Fibroblast of skin of scalp (primary cell): ENCODE measurements at places on chromosomes 5 and 9.
A peak's percentile ranks its signal among the peaks of the same experiment; 100 is the strongest.

- DNase-seq, result peak; percentile 91
Measured at GRCh38 chr5:36691696-36692371, 85.4 kb downstream of the SLC1A3 start.

GRCh38 chr9:79255651-79256260, 316.0 kb upstream of the TLE4 start:
- DNase-seq, result no peak

DNA sequence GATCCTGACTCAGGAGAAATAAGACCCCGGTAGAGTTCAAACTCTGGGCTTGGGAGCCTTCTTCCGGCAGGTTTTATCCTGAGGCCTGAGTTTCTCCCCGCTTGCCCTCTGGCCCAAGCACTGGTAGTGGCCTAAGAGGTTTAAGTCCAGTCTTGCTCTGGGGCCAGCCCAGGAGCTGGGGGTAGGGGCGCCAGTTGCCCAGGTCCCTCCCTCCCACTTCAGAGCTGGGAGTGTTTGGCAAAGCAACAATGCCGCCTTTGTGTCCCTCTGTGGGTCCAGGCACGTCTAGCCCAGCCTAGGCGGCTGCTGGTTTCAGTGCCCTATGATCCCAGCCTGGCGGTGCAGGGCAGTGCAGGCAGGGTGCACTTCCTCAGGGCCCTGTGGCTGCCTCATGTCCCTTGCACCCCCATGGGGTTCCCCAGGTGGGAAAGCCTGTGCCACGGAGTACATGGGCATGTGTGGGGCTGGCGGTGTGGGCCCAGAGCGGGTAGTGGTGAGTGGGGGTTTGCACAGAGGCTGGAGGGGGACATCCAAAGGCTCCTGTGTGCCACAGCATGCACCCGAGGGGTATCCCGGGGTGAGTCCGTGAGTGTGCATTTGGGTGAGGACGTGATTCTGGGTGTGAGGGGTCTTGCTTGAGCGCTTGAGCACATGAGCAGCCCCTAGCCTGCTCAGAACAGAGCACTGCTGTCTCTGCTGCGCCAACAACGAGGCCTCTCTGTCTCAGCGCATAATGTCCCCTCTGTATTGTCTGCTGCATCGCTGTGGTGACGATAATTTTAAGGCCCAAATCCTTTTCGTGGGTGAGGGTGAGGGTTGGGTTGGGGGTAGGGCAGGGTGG, 61.7 kb upstream of the PSD2 start:
- no peak for DNase-seq

GRCh38 chr5:68225911-68226545, 10.5 kb downstream of the PIK3R1 start:
- no peak for DNase-seq

GRCh38 chr5:80399526-80400239, 8.2 kb upstream of the ZFYVE16 start:
- DNase-seq, result peak; percentile 49

GRCh38 chr5:140157032-140157781, 17.8 kb upstream of the CYSTM1 start:
- peak; percentile 84 for DNase-seq

GRCh38 chr9:708182-708550, 133.3 kb upstream of the DMRT1 start:
- no peak for DNase-seq

GRCh38 chr9:100125910-100126309, 26.9 kb downstream of the INVS start:
- no peak for DNase-seq

GRCh38 chr5:66906021-66906420, 290.6 kb downstream of the CD180 start:
- no peak for DNase-seq

GRCh38 chr9:72743836-72744235, 209.0 kb downstream of the ALDH1A1 start:
- DNase-seq, result no peak

DNA sequence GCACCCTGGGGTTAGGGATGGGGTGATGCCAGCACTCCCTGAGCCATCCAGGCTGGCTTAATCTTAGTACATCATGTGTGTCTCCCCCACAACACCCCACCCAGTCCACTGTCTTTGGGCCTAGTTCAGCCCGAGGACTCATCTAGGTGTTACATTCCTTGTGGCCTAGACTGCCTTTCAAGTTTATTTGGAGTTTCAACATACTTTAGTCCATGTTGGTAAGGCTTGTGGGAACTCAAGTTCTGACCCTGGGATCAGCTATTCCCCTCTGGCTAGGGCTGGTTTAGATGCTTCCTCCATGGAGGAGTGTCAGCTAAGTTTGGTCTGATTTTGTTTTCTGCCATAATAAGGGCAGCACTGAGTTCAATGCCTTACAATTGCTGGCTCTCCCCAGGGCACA, 302.4 kb downstream of the SMARCA2 start:
- no peak for DNase-seq

GRCh38 chr5:38263983-38264382, 5.6 kb downstream of the EGFLAM start:
- DNase-seq, result no peak

DNA sequence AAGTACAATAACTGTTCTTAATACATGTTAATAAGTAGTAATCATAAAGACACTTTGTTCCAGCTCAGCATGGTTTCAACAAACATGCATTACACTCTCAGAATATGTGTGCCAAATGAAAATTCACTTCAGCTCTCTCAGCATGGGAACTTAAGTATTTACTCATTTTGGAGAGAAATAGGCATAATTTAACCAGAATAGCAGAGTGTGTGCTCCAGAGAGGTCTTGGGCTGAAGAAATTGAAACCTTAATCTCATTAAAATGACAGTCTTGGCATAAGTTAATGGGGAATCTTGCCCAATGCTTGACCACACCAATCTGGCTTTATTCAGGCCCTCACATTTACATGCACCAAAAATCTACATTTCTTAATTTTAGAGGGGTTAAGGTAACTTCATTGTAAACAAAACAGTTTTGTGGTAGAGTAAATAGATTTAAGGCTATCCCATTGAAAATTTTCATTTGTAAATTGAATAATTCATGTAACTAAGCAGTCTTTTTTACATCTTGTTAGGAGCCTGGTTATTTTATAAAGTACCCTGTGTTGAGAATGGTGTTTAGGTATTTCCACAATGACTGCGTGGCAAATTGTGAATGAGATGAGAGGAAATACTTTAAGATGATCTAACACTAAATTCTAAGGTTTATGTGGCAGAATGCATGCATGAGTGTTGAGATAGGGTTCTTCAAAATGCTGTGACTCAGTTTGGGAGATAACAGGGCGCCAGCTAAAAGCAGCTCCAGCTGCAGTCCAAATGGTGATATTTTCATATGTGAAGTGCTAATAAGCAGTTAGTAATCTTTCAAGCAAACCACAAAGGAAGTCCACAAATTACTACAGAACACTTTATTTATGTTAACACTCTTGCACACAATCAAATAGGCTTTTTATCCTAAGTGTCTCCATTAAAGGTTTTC, 11.3 kb upstream of the LOX start:
- DNase-seq, result peak; percentile 86

GRCh38 chr9:89999176-89999533, 394.3 kb downstream of the GADD45G start:
- no peak for DNase-seq

GRCh38 chr5:3220638-3221288, 374.9 kb upstream of the IRX1 start:
- DNase-seq, result no peak

DNA sequence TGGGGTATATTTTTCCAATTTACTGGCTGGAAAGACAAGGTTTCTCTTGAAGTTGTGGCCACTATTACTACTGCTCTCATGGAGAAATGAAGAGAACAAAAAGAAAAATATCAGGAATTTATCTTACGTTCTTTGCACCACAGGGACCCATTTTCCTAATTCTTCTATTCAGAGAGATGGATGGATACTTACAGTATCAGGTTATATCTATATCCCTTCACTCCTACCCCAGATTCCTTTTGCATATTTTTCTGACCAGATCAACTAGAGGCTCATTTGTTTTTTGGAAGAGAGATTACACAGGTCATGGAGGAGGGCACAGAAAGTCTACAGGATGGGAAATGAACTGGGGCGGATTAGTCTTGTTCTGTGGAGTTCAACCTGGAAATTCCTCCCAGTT, 277.2 kb upstream of the VLDLR start:
- no peak for DNase-seq

GRCh38 chr9:97545486-97545885, 44.0 kb downstream of the TMOD1 start:
- no peak for DNase-seq

- DNase-seq, result no peak
Measured at GRCh38 chr5:34738381-34738780, 82.3 kb downstream of the RAI14 start.

DNA sequence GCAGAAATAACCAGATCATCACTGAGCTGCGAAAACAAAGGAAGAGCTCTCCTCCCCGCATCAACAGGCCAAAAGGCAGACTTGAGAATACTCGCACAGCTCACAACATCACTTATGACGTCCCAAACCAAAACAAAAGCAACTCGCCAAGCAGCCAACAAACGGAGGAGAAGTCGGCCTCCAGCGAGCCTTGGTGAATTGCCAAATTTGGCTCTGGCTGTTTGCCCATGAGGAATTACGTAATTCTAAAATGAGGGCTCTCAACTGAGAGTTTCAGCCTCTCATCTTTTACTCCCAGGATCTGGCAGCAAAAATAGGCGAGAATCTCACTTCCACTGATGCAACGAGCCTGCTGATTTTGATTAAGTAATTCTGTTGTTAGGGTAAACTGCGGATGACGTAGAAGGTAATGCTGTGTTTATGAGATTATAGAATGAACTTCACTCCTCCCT, 51.7 kb upstream of the SEMA6A start:
- peak; percentile 58 for DNase-seq

- DNase-seq, result no peak
Measured at GRCh38 chr5:105670596-105670995, 2000.1 kb downstream of the EFNA5 start.

DNA sequence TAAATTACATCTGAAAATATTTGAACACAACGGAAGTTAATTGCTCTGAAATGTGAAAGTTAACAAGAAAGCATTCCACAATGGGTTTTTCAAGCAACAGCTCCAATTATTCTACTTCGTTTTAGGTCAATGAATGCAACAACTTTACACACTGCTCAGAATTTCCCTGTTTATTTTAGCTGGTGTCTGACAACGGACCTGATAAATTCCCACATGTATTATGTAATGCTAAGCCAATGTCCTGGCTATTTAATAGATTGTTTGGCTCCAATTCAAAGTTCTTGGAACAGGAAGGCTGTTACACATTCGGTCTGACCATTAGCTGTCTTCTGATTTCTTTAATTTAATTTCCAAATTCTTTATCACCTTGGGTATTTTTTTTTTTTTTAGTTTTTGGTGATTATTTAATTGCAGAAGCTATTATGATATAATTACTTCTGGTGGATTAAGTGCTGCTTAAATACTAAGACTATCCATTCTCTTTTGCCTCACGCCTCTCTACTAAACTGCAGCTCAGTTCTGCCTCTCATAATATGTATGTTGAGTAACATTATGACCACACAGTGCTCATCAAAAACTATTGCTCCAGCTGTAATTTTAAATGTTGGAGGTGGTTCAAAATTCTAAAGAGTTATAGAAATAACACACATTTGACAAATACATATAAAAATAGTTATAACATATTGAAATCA, 57.9 kb downstream of the MEF2C start:
- DNase-seq, result peak; percentile 55

GRCh38 chr9:119257592-119257991, 111.6 kb downstream of the BRINP1 start:
- no peak for DNase-seq

GRCh38 chr9:69172895-69173294, 1.2 kb upstream of the TJP2 start:
- DNase-seq, result no peak

- DNase-seq, result no peak
Measured at GRCh38 chr5:78574731-78575161, 73.8 kb downstream of the LHFPL2 start.

DNA sequence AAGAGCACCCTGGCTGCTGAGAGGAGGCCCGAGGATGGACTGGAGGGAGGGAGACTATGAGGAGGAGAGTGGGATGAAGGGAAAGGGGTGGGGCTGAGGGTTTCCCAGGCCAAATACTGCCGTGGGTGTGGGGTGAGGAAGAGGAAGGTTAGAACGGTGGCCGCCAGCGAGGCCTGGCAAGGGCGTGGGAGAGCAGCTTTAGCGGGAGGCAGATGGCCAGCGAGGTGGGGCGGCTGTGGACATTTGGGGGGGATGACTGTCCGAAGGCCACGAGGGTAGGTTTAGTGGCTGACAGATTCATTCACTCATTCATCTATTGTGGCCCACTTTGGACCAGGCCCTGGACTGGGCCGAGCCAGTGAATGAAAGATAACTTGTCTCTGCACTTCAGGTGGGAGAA, 47.8 kb upstream of the NEURL1B start:
- no peak for DNase-seq

DNA sequence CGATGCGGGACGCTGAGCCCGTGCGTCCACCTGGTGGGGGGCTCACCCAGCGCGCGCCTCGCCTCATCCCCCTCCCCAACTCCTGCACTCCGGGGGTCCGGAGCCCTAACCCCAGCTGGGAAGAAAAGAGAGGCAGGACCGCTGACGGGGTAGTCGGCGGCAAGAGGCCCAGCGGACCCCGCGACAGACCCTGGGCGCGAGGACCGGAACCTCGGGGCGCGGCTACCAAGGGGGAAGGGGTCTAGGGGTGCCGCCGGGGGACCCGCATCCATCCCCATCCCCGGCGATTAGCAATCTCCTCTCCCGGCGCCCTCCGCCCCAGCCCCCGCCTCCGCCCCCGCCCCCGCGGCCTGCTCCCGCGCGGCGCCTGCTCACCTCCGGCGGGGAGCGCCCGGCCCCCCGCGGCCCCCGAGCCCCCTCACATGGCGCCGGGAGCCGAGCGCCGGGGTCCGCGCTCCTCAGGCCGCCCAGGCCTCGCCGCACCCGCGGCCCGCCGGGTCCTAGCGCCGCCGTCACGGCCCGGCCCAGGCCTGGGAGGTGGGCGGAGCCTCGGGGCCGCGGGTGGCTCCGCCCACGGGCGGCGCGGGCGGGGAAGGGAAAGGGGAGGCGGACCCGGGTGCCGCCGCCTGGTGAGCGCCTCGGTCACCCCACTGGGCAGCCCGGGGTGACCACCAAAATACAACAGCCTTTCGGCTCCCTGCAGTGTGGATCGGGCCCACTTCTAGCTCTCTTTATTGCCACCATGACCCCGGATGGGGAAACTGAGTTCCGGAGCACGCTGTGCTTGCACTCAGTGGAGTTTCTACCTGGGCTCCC, at the start of gene ST6GALNAC6:
Gene ST6GALNAC6 (minus strand): TSS at position 476 of the 816 bp plus-strand sequence. CDS start 1,622 bp downstream, outside the sequence.
- peak; percentile 80 for DNase-seq

- no peak for DNase-seq
Measured at GRCh38 chr9:107779731-107780130, 290.2 kb upstream of the KLF4 start.

- DNase-seq, result peak; percentile 98
Measured at GRCh38 chr9:69174616-69175463, 763 bp downstream of the TJP2 start.

GRCh38 chr5:164289526-164289925, 784.1 kb downstream of the MAT2B start:
- DNase-seq, result peak; percentile 2
